Activated CD4-positive, alpha-beta T cell treated with anti-CD3 and anti-CD28 coated beads, Interleukin-2, amount 50 U/mL, for 48 hours (primary cell): ENCODE measurements at places on chromosomes 1 and 21.

GRCh38 chr1:202210385-202210784, 16.8 kb downstream of the LGR6 start:
- no peak for DNase-seq

DNA sequence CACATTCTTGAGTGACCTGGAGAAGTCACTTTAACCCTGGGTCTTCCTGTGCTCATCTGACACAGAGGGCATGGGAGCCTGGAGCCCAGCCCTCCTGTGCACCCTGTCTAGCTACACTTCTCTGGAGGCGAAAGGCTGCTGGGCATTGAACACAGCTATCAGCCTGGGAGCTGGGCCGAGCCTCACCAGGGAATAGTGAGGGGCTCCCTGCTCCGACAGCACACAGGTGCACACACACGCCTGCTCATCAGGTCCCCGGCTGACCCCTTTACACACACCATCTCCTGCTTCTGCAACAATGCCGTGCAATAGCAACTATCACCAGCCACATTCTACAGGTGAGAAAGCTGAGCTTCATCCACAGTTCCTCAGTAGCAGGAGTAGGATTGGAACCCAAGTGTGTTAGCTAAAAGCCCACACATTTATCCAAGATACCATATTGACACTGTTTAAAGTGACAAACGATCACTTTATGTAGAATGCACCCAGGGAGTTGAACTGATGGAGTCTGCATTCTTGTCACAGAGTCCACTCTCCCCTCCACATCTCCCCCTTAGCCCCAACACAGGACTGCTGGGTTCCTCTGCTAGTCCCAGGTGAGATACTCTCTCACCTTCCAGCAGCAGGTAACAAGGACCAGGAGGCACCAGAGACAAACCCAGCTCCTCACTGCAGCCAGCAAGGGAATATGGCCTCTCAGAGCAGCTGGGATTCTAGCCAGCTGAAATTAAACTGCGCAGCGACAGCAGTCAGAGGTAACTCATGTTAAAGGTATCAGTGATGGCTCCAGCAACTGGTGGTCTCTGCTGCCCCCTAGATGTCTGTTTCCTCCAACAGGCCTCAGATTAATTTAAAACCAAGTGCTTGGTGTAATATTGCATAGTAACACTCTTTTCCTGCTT, 18.3 kb upstream of the CAPN8 start:
- peak; percentile 56 for DNase-seq

- no peak for DNase-seq
Observed at GRCh38 chr1:203547771-203548421, 53.9 kb downstream of the OPTC start.

DNA sequence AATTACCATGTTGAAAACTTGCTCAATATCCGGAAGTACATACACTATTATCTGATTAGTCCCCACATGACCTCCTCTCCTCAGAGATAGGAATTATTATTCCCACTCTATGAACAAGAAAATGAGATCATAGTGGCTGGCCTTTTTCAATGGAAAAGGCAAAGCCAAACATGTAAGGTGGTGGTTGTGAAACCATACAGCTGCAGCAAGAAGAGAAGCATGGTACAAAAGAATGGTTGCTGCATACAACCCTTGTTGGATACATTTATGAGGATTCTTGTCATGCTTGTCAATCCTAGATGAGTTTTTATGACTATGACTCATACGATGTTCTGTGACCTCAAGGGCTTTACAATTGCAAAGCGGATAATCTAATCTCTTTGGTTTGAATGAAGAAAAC, 514.7 kb downstream of the PLPP3 start:
- DNase-seq = no peak

GRCh38 chr1:203733009-203733863, 31.7 kb upstream of the LAX1 start:
- no peak for DNase-seq

DNA sequence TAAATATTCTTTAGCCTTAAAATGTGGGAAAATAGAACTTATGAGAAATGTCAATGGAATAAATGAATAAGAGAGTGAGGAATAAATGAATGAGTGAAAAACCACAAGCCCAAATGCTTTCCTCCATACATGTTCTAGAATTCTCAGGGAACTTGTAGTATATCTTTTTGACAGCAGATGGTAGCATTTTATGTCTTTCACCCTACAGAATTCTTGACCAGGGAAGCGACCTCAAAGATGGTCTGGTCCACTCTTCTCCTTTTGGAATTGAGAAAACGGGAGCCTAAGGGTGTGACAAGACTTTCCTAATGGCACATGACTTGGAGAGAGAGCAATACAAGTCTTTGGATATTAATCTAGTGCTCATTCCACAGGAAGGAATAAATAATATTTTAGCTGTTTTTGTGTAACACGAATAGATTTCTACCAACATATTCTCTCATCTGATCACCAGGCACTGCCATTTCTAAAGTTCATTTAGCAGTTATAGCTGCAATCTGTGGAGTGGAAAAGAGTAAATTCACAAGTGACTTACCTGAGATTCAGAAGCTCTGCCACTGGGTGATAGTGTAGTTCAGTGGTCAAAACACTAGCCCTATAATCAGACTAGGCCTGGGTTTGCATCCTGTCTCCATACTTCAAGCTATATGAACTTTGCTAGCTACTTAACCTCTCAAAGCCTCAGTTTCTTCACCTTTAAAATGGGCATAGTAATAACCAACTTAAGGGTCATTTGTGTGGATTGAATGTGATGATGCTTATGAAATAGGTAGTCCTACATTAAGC, 15.0 kb upstream of the F5 start:
- no peak for DNase-seq

DNA sequence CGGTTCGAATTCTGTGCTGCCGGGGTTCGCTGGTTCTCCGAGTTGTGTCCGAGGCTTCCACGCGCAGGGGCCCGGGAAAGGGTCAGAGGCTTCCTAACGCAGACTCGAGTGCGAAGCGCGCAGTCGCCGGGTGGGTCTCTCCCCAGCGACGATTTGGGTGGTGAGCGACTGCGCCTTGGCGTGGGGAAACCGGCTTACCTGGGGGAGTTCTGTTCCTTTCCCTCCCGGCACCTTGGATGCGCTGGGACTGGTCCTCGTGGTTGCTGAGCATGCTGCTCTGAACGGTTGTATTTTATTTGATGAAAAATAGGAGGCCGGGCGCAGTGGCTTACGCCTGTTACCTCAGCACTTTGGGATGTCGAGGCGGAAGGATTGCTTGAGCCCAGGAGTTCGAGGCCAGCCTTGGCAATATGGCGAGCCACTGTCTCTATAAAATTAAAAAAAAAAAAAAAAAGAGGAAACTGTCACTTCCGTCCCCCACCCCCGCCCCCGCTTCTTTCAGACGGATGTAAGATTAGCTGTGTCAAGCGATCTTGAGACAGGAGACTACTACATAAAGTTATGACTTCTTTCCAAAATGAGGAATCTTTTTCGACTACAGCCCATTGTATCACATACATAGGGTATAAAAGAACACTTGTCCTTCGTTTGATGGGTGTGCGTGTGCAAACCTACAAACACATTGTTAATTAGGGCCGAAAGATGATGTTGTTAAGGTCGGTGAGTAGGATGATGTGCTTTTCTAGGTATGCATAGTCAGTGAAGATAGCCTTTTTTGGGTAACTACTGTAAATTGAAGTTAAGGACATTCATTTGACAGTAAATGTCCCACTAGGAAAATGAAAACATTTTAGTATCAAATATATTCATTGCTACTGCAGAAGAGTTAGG, at the start of gene CCDC18:
TSS of gene CCDC18 (plus strand) at position 2 of the 891 bp plus-strand sequence. CDS start 2,638 bp downstream, outside the sequence.
- peak; percentile 55 for DNase-seq

DNA sequence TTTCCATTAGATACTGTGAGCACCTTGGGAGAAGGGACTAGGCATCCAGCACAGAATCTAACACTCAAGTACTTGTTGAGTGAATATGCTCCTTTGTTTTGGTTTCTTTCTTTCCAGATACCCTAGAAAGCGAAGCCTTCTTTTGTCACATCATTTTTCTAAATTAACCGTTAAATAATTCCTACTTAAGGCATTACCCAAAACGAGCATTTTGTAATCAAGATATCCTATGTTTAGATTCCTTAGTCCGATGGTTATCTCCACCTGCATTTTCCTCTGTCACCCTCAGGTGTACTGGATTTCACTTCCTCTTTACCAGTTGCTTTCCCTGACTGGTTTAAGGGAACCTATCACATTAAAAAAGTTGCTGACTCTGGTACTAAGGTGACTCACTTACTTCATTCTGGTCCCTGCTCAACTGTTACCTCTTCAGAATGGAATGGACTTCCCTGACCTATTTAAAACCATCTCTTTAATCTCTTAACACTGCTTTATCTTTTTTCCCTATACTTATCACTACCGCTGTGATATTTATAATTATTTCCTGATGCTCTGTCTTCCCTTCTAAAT, 3.2 kb downstream of the B3GALNT2 start:
- DNase-seq = no peak

DNA sequence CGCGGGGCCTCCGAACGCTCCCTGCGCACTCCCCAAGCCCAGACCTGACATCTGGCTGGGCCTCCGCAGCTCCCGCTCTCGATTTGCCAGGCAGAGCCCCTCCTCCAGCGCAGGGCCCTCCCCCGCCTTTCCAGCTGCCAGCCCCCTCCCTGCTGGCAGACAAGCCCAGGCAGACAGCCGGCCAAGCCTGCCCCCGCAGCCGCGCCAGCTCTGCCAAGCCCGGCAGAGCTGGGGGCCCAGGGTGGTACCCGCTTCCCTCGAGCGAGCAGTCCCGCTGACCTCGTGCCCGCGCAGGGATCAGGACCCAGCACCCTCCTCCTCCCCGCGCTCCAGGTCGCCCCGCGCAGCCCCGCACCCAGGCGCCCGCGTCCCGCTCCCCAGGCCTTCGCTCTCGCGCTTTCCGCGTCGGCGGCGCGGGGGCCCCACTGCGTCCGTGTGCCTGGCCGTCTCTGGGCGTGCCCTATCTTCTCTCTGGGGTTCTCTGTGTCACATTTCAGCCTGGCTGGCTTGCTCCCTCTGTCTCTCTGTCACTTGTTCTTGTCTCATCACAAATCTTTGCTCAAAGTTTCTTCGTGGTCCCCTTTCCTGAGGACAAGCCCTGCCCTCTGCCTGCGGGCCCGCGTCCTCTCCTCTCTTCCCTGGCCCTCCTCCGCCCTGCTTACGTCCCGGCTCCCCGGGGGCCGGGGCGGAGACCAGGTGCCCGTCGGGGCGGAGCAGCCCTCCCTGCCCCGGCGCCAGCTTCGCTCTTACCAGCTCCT, 580 bp downstream of the INKA2 start:
- DNase-seq = peak; percentile 52

- no peak for DNase-seq
Observed at GRCh38 chr1:186236921-186237320, 138.1 kb downstream of the TPR start.

- DNase-seq = no peak
Observed at GRCh38 chr21:46220275-46220810, 8.2 kb downstream of the LSS start.

GRCh38 chr1:200029035-200029821, 1.7 kb downstream of the NR5A2 start:
- no peak for DNase-seq

DNA sequence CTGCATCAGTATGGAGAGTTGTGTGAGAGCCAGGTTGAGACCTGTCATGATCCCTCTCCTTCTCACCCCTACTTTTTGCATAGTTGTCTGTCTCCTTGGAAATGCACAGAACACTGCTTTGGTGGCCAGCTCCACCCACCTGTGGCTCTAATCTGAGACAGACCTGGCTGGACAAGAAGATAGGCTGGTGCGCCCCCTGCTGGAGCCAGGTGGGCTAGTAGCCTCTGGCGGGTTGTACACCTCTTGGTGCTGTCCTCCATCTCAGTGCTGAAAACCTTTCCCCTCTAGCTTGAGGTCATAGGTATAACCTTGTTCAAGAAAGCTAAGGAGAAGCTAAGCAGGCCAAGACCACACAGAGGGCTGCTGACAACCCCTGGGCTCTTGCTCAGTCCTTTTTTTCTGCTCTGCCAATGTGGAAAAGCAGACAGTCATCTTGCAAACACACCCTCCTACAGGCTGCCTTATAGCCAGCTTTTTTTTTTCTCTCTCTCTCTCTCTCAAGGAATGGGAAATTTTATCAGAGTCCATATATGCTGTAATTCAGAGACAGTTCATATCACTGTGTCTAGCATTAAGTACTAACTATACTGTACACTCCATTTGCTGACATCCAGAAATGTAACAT, 58.8 kb upstream of the SPATA6 start:
- DNase-seq = peak; percentile 62

GRCh38 chr1:184563308-184563707, 176.5 kb downstream of the C1orf21 start:
- DNase-seq = no peak

- no peak for DNase-seq
Observed at GRCh38 chr1:213286235-213286634, 235.2 kb downstream of the RPS6KC1 start.

- no peak for DNase-seq
Observed at GRCh38 chr1:218588540-218589172, 243.5 kb downstream of the TGFB2 start.

GRCh38 chr1:75996196-75996595, 64.0 kb upstream of the ASB17 start:
- DNase-seq = no peak

DNA sequence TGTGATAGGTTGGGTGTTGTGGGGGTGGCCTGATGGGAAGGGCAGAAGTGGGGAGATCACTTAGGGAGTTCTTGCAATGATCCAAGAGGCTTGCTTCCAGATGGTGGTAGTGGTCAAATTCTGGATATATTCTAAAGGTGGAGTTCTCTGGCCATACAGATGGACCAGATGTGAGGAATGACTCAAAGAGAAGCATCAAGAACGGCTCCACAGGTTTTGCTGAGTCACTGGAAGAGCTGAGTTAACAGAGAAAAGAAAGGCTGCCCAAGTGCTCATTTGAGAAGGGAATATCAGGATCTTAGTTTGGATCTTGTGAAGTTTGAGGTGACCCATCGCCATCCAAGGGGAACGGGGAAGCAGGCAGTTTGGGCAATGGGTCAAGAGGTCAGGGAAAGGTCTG, 192.9 kb upstream of the GALNT2 start:
- no peak for DNase-seq
